ENCODE measurements at places on chromosomes 12 and 14. TPM values are rescaled to one million over a fixed set of nuclear protein-coding genes. Genes with fewer than 3 reads are reported as not detected.

The GYS2 gene
- not detected for total RNA-seq

The LRRC10 gene
- total RNA-seq: not detected

The KRT6A gene
- total RNA-seq: not detected

The FSCB gene
- not detected for total RNA-seq

The KCNA5 gene
- total RNA-seq: 0.11 TPM

The INHBC gene
- not detected for total RNA-seq

The PGF gene
- 4.1 TPM for total RNA-seq

The FITM1 gene
- 0.33 TPM for total RNA-seq

The LYZ gene
- 0.34 TPM for total RNA-seq

The DNAAF2 gene
- 27.5 TPM for total RNA-seq

The GPR137C gene
- total RNA-seq: 4.3 TPM

The P2RX2 gene
- total RNA-seq: 0.84 TPM

The RPL41 gene
- 4,440 TPM for total RNA-seq

The TMEM229B gene
- total RNA-seq: 0.50 TPM

The CD163 gene
- total RNA-seq: not detected

The GUCY2C gene
- total RNA-seq: 2.5 TPM

The OR4K5 gene
- not detected for total RNA-seq

The TRIM9 gene
- total RNA-seq: 5.4 TPM

The OR4K2 gene
- total RNA-seq: not detected

The WNT1 gene
- not detected for total RNA-seq

The NPFF gene
- 0.80 TPM for total RNA-seq

The HCAR3 gene
- not detected for total RNA-seq

The KRT5 gene
- not detected for total RNA-seq

The CBLN3 gene
- total RNA-seq: 0.54 TPM

The DEGS2 gene
- total RNA-seq: 0.61 TPM

The KRT74 gene
- total RNA-seq: not detected

The ANGEL1 gene
- total RNA-seq: 26.8 TPM

The NINJ2 gene
- total RNA-seq: not detected

The GALNT16 gene
- total RNA-seq: 6.3 TPM

The HCAR2 gene
- not detected for total RNA-seq

The LRRC9 gene
- 0.84 TPM for total RNA-seq

The TMEM119 gene
- 0.48 TPM for total RNA-seq

The ADAMTS20 gene
- 4.5 TPM for total RNA-seq

The RNASE4 gene
- total RNA-seq: 0.38 TPM

The MYF6 gene
- not detected for total RNA-seq

The TAS2R7 gene
- total RNA-seq: not detected

The TSPAN8 gene
- not detected for total RNA-seq

The TMEM30B gene
- total RNA-seq: 11.0 TPM

The SLC39A5 gene
- total RNA-seq: 0.25 TPM

The CD27 gene
- total RNA-seq: 0.28 TPM

The FBLN5 gene
- total RNA-seq: 3.5 TPM

The NANOG gene
- total RNA-seq: 229 TPM

The NFATC4 gene
- total RNA-seq: 47.3 TPM

The SLC5A8 gene
- total RNA-seq: 0.11 TPM

The CMA1 gene
- not detected for total RNA-seq

The RPL10L gene
- not detected for total RNA-seq

The ABCB9 gene
- total RNA-seq: 6.3 TPM

The CCDC198 gene
- total RNA-seq: not detected

The AREL1 gene
- total RNA-seq: 31.5 TPM

The RASSF9 gene
- total RNA-seq: 0.39 TPM

The OTOGL gene
- 0.31 TPM for total RNA-seq

Measured in H1 (cell line).